ENCODE measurements at places on chromosomes 1 and 21.

- DNase-seq = no peak
Measured at GRCh38 chr1:31665234-31665878, 20.7 kb upstream of the PEF1 start.

DNA sequence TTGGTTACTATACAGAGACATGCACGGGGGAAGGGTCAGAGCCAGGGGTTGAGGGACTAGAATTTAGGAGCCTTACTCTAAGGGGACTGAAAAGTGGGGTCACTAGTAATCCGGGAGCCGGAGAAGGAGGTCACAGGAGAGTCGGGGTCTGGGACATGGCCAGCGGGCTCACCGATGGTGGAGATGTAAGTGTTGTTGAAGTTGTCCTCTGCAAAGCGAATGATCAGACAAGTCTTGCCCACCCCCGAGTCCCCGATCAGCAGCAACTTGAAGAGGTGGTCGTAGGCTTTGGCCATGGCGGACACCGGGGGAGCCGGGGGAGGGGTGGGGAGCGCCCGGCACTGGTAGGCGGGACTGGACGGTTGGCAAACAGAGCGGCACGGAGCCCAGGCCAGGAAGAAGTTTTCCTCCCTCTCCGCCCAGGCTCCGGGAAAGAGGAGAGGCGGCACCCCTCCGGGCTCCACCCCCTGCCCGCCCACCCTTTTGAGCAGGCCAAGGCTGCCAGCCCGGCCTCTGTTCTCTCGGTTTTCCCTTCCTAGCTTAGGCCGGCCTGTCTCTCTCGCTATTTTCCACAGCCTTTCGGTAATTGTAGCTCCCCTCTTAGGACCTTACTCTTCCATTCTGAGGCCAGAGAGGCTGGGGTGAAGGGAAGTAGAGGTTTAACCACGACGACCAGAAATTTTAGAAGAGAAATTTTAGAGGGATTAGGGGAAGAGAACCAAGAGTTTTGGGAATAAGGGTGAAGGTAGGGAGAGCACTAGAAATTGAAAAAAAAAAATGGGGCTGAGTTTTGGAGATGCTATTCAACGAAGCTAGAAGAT lies at the start of gene RAB13:
TSS of gene RAB13 (minus strand) at position 399 of the 821 bp plus-strand sequence. CDS start at position 296, 103 bp downstream.
- no peak for DNase-seq

DNA sequence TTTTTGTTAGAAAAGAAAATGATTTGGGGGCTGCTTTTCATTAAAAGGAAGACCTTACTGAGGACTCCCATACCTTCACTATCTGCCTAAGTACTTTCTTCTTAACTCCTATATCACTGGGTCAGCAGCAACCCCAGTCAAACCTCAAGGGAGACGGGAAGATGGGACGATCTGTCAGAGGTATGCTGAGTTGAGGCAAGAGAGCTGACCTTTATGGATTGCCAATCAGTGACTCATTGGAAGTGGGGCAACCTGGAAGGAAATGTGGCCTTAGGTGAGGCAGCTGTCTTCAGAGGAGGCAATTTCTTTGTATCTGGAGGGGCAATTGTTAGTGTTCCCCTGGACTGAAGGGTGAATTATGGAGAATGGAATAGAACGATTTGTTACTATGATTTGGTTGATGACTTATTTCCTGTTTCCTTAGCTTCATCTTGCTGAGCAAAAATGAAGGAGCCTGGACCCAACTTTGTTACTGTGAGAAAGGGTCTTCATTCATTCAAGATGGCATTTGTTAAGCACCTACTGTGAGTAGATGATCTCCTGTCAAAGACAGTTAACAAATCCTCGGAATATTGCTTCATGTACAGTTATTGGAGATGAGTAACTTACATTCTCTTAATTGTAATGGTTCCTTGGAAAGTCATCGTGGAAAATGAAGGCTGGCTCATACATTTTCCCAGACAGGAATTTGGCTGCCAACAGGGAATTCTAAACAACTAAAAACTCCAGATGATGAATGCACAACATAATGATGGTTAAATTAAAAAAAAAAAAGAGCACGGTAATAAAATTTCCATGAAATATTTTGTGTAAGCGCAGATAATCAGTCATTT lies 134.7 kb upstream of the KCNJ15 start:
- DNase-seq = no peak

DNA sequence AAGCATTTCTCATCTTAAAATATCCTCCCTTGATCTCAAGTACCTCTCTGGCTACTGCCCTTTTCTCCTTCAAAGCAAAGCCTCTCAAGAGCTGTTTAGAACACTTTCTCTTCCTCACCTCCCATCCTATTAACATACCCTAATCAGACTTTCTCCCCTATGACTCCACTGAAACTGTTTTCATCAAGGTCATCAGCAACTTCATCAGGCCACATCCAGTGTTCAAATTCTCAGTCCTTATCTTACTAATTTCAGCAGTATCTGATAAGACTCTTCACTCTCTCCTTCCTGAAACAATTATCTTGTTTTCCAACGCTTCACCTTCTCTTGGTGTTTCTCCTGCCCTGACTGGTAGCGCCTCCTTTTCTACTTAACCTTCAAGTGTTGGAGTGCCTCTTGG lies 1.5 kb upstream of the RAP1A start:
- DNase-seq = no peak

DNA sequence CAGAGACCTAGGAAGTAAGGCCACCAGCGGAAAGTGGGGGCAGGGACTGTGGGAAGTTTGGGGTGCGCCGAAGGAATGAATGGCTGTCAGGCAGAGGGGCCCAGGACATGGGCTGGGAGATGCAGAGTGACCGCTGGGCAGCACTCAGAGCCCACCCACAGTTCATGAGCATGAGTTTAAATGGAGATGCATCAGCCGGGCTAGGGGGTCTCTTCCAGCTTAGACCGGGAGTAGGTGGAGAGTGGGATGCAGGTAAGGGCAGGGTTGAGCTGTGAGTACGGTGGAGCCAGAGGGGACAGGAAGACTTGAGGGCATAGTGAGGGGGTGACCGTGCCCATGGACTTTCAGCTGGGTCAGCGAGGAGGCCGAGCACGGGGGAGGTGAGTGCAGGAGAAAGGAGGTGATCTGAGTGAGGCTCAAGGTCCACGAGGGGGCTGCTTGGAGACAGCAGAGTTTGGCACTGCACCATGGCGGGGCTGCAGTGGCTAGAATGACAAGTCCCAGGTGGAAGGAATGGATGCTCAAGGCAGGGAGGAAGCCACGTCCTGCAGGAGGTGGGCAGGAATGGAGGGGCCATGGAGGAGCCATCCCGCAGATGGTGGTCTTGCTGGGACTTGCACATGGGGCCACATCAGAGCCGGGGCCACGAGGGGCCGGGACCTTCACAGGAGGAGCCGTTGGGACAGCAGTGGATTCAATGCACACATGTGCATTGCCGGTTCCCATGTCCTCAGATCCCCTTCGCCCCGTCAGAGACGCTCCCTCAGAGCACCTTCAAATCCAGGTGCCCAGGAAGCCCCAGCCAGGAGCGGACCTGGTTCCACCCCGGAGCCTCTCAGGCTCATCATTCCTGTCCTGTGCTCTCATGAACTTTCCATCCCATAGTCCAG lies 34.9 kb downstream of the UBASH3A start:
- no peak for DNase-seq

DNA sequence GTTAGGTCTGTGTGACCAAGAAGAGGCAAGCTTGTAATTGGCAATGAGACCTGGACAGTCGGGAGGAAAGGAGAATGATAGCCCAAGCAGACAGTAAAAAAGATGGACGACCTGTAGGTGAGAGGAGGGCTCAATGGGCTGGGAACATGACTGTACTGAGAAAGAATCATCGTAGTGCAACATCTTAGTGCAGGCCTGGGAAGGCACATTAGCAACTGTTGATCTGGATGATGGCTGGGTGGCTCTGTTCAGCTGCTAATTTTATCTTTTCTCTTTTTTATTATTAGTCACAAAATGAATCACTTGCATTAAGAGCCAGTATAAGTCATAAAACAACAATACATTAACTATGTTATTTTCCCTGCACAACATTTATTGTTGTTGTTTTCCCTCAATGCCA lies 32.9 kb downstream of the IFI44 start:
- no peak for DNase-seq

GRCh38 chr1:174946031-174946430 lies 53.7 kb upstream of the CACYBP start:
- no peak for DNase-seq

DNA sequence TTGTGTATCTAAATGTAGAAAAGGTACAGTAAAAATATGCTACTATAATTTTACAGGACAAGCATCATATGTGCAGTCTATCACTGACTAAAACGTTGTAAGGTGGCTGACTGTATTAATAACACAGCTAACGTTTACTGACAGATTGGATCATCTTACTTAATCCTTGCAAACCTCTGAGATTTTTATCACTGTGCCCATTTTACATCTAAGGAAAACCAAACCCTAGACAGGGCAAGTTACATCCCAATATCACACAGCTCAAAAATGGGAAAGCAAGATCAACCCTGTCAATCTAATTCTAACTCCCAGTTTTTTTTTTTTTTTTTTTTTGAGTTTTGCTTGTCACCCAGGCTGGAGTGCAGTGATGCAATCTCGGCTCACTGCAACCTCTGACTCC lies 7.5 kb upstream of the RIT1 start:
- no peak for DNase-seq

Measured in stimulated activated CD8-positive, alpha-beta memory T cell treated with anti-CD3 and anti-CD28 coated beads, Interleukin-2, amount 100 ng/mL, for 48 hours (primary cell).